ENCODE measurements at places on chromosomes 16 and 17.
A peak's percentile ranks its signal among the peaks of the same experiment; 100 is the strongest.

DNA sequence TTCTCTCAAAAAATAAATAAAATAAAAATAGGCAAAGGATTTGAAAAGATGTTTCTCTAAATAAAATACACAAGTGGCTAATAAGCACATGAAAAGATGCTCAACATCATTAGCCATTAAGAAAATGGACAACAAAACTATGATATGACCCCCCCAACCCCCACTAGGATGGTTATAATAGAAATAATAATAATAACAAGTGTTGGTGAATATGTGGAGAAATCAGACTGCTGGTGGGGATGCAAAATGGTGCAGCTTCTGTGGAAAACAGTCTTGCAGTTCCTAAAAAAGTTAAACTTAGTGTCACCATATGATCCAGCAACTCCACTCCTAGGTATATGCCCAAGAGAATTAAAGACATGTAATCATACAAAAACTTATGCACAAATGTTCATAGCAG lies 9.0 kb upstream of the MYCBPAP start:
- no peak for DNase-seq

DNA sequence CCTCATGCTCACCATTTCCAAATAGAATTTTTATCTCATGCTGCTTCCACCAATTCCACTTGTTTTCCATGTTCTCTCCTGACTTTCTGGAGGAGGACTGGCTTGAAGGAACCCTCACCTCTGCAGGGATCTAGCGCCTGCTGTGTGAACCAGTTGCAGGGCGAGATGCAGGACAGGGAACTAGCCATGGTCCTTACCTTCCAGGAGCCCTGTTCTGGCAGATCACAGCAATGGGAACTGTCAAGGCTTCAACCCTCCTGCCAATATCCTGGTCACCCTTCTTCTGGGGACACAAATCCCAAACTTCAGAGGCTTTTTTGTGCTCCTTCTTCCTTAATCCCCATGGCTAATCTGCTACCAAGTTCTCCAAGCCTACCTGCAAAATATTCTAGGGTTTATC lies 60.4 kb upstream of the MMP2 start:
- DNase-seq, result no peak

GRCh38 chr16:75298267-75298666 lies 46.8 kb upstream of the BCAR1 start:
- DNase-seq, result no peak

- no peak for DNase-seq
Measured at GRCh38 chr17:49390548-49391324, 23.9 kb downstream of the PHB1 start.

GRCh38 chr17:82859431-82860403 lies 19.9 kb upstream of the ZNF750 start:
- DNase-seq, result no peak

DNA sequence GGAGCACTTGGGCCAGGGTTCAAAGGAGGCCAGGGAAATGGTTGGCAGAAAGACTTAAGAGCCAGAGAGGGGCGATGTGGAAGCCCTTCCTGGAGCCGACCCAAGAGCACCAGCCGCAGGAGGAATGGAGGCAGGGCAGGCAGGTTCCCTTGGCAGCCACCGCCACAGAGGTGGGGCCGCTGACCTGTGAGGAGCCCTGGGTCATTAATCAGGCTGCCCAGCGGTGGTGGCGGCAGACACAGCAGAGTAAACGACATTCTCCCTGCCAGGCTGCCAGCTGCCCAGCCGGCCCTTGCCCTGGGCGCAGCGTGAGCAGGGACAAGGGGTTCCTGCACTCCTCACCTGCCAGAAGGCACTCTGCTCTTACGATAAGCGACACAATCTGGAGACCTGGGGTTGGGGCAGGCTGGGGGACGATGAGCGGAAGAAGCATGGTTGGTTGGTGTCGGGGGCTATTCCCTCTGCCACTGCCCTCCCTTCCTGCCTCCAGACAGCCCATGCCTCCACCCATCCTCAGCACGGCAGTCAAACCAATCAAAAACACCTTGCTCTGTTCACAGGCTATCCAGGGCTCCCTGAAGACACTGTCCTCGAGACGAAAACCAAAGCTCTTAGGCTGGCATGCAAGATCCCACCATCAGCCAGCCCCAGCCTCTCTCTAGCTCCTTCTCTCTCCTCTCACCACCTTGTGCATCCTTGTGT lies 40.9 kb downstream of the PLXDC1 start:
- no peak for DNase-seq

DNA sequence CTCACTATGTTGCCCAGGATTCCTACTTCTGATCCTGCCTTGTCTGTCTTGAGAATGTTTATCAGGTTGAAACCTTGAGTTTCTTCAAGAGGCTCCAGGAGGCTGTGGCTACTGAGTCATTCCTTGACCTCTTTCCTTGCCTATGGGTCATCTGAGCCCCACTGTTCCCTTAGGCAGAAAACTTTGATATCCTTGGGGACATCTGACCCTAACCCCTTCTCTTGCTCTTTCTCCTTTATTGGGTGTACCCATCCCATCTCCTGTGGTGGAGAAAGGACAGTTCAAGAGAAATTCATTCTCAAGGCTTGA lies 12.5 kb downstream of the ARL4D start:
- DNase-seq, result no peak

- DNase-seq, result no peak
Measured at GRCh38 chr16:56930486-56931270, 1.3 kb upstream of the HERPUD1 start.

DNA sequence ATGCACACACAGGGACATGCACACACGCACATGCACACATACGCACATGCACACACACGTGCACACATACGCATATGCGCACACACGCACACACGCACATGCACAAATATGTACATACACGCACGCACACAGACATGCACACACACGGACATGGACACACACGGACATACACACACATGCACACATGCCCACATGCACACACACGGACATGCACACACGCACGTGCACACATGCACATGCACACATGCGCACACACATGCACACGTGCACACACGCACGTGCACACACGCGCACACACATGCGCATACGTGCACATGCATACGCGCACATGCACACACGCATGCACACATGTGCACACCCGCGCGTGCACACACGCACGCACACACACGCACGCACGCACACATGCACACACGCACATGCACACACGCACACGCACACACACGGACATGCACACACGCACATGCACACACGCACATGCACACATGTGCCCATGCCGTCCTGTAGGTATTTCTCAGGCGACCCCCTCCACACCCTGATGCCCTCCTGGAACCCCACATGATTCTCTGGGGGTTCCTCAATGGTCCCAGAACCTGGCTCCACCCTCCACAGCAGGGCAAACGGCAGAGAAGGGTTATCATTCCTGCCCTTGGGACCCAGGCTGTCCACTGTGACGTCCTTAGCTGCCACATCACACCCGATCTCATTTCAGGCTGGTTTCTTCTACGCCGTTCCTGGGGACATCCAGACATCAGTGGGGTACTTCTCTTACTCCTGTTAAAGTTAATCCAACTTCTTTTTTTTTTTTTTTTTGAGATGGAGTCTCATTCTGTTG lies 9.6 kb upstream of the RBFOX3 start:
- DNase-seq, result no peak

DNA sequence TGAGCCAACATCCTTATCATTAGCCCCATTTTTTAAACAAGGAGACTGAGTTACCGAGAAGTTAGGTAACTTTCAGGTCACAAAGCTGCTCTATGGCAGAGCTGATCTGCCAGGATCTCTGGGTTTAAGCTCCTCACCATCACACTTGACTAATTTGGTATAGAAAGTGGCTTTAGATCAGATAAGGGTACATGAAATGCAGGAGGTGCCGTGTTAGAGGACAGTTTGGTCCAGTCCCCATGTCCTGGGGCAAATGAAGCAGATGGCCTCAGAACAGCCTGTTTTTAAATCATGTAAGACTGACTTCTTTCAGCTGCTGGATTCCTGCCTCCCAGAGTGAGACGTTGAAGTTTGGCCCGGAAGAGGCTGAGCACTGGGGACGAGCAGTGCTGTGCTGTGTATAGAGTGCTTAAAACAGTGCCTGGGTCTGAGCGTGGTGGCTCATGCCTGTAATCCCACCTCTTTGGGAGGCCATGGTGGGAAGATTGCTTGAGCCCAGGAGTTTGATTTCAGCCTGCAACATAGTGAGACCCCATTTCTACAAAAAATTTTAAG lies 187.0 kb upstream of the CACNG3 start:
- no peak for DNase-seq

DNA sequence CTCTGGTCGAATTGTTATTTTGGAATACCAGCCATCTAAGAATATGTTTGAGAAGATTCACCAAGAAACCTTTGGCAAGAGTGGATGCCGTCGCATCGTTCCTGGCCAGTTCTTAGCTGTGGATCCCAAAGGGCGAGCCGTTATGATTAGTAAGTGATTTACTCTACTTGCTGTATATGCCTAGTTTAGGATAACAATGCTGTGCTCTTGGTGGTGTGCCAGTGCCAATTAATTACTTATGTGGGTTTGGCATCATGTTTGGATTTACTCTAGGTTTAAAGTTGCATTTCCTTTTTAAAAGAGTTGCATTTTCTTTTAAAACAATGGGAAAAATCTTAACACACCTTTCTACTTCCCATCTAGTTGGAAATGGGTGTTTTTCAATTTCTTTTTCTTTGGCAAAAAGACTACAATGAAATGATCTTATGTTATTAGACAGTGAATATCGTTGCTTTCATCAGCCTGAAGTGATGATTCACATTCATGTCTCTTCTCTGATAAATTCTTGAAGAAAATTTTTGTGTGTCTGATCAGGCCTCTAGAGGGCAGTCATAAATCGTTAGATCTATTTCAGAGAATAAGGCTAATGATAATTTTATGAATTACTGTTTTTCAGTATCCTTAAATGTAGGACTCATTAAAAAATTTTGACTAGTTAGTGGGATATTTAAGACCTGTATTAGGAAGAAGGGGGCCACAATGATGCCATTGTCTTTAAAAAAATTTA lies 5.6 kb downstream of the SF3B3 start:
- no peak for DNase-seq

GRCh38 chr17:78575899-78576298 lies 1.3 kb downstream of the DNAH17 start:
- no peak for DNase-seq

DNA sequence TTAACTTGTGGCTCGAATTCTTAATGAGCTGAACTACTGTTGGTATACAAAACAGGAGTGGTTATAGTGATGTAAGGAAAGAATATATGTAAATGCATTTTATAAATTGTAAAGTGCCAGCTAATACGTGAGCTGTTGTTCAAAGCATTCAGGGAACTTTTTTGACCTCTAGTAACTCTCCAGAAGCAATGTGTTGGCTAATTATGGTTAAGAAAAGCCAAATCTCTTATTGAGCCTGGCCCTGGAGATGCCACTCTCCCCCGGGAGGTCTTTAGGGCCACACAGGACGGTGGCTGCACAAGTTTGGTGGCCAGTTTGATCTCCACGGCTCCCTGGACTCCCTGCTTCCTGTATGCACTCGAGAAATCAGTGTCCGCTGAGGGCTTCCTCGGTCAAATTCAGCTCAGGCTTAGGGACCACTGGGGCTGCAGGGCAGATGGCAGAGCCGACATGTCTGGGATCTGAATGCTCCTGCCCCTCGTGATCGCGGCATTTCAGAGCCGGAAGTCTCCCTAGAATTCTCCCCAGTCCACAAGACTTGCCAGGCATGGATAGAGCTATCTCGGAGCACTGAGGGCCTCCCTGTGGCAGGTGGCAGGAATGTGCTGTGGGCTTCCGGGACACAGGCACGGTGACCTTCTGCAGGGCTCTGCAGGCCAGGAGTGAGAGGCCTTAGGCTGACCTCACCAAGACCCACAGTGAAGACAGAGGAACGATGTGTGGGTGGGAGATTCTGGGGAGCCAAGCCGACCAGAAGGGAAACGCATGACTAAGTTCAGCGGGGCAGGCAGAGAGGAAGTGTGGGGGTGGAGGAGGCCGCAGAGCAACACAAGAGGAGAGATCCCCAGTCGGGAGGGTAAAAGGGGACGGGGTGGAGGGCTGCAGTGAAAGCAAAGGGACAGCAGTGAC lies 18.6 kb upstream of the PITPNM3 start:
- no peak for DNase-seq

GRCh38 chr16:88284626-88285513 lies 97.9 kb upstream of the ZNF469 start:
- no peak for DNase-seq

GRCh38 chr16:48462106-48462740 lies 77.0 kb upstream of the SIAH1 start:
- peak; percentile 73 for DNase-seq

DNA sequence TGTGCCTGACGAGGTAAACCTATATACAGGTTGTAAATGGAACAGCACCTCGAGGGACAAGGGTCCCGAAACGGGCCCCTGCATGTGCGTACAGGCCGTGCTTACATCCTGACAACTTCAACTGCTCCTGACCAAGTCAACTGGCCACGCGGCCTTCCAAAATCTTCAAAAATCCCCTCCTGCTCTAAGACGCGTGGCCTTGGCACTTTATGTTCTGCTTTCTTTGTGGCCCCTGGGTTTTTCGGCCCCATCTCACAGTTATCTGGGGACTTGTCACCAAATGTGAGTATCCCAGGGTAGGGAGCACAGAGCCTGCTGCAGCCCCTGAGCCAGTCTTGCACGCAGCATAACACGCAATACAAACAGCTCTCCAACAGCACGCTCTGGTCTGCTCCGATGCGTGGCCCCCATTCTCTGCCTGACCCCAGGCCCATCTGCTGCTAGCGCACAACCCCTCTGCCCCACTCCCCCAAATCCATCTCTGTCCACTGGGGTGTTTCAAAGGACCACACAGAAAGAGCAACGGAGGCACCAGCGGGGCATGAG lies 659 bp downstream of the RPH3AL start:
- no peak for DNase-seq

DNA sequence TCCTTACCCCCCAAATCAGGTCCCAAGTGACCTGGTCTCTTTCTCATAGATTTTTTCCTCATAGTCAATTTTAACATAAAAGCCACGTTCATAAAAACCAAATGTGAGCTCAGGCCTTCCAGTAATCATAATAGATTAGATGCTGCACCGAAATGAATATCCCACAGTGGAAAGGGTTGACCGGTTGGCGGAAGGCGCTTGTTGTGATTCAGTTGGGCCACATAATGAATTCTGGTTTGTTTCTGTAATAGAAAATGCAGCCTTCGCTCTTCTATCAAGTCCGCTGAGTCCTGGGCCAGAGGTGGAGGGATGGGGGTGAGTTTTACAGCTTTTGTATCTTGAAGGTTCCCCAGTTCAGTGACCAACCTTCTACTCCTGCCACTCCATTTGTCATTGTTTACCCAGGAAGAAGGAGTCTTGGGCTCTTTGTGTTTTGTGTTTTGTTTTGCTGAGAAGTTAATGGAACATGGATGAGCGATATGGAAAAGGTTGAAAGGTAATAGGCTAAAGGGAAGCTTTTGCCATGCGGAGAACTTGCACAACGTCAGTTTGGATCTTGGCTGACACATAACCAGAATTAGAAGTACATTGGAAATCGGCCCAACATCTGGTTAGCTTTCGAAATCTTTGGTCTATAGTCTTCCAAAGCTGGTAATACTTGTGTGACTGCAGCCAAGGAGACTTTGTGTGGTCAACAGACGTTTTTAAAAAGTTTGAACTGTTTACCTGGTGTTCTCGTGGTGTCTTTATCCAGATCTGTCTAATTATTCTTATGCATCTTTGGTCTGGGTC lies 89.5 kb downstream of the CLEC16A start:
- no peak for DNase-seq

DNA sequence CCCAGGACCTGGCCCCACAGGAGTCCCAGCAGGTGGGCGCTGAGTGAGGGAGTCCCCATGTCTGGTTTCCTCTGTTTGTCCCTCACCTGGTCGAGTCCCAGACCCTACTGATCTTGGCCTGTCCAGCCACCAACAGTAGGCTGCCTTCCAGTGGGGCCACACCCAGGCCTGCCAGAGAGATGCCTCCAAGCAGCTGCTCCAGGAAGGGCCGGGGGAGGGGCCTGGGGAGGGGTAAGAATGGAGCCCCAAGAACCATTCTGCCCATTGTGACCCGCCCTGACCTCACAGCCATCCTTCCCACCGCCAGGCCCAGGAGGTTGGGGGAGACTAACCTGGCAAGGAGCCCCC lies 736 bp downstream of the SPATA20 start:
- no peak for DNase-seq

Data from keratinocyte (primary cell).